A673 (cell line): ENCODE measurements at places on chromosomes 6 and 20.

- DNase-seq = no peak
These were observed 6.6 kb upstream of the NPEPL1 start for GRCh38 chr20:58685988-58686387.

GRCh38 chr6:87436435-87436834, 28.7 kb downstream of the CFAP206 start:
- DNase-seq = peak; percentile 75

DNA sequence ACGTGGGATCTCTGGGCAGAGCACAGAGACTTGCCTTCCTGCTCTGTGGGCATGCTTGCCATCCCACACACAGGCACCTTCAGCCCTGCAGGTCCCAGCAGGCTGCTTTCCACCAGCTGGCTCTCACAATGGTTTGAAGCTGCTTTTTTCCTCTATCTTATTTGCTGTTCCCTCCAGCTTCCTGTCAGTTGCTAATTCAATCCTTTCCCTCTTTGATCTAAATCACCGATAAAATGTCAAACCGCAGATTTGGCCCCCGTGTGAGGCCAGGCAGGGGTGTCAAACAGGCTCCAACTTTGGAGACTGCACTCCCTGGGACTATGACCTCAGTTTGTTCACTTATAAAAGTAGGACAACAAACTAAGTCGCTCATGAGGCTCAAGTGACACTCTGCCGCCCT, 40.6 kb upstream of the PCMTD2 start:
- no peak for DNase-seq

DNA sequence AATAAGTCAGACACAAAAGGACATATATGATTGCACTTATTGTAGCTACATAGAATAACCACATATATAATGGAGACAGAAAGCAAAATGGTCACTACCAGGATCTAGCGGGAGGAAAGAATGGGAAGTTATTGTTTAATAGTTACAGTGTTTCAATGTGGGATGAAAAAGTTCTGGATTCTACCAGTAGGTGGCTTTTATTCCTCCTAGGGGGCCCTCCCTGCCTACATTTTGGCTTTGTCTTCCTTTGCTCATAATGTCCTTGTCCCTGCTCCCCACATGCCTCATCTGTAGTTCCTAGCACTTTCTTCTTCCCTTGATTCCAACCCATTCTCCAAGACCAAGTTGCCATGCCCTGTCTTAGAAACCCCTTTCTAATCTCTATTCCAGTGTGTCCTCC, 16.3 kb downstream of the ZNF133 start:
- DNase-seq = peak; percentile 21

- DNase-seq = no peak
These were observed 21.1 kb downstream of the HLA-DRB1 start for GRCh38 chr6:32568561-32568960.

GRCh38 chr6:22466665-22467245, 102.6 kb upstream of the HDGFL1 start:
- DNase-seq = no peak

DNA sequence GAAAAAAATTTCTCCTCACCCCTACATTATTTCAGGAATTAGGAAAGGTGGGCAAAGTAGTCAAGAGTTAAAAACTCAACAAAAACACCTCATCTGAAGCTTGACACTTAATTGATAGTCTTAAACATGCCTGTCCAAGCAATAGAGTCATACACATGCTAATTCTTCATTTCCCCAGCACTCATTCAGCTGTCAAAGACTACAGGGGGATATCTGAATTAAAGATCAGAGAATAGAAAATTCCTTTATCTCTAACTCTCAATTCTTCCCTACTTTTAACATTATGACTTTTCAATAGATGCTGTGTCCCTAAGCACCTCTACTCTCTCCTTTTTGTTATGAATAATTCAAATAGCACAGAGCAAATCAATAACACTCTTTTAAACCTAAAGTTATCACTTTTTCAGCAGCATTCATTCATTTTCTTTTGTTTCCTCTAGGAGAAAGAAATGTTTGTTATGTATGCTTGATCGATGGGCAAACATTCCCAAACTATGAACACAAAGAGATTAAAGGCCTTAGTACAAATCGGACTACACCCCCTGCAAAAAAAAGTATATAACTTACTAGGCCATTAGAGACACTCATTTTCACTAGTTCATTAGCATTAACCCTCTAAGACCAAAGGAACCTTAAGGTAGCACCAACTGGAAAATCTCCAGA, 94.9 kb upstream of the SPTLC3 start:
- no peak for DNase-seq

- DNase-seq = peak; percentile 44
These were observed at the start of gene INSM1 for GRCh38 chr20:20367575-20368417. Gene INSM1 (plus strand): TSS chr20:20368104. CDS start chr20:20368268, 164 bp downstream.

GRCh38 chr6:161111261-161111660, 119.7 kb downstream of the MAP3K4 start:
- DNase-seq = no peak

GRCh38 chr20:35881676-35882075, 72.6 kb downstream of the SCAND1 start:
- DNase-seq = no peak

DNA sequence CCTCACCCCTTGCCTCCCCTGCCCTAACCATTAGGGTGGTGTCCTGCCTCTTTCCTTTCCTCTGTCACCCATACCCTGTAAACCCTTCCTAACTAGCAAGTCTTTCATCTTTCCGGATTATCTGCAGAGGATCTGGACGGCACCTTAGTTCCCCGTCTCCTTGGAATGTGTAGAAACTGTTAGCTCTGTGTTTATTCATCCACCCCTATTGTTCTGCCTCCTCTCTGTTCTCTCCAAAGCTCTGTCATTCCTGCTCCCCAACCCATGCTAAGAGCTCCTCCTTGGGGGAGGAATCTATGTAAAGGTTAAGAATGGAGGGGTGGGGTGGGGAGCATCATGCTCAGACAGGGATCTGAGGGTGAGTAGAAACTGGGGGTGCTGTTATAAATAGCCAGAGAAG, 39.4 kb upstream of the KCNK5 start:
- DNase-seq = no peak
